ENCODE measurements at places on chromosomes 4 and X. TPM values are rescaled to one million over a fixed set of nuclear protein-coding genes. Genes with fewer than 3 reads are reported as not detected.

CDKL2 gene
- 0.88 TPM for total RNA-seq

ATXN3L gene
- total RNA-seq: not detected

PRIMPOL gene
- total RNA-seq: 15.6 TPM

CCSER1 gene
- not detected for total RNA-seq

TEC gene
- 1.8 TPM for total RNA-seq

DNA sequence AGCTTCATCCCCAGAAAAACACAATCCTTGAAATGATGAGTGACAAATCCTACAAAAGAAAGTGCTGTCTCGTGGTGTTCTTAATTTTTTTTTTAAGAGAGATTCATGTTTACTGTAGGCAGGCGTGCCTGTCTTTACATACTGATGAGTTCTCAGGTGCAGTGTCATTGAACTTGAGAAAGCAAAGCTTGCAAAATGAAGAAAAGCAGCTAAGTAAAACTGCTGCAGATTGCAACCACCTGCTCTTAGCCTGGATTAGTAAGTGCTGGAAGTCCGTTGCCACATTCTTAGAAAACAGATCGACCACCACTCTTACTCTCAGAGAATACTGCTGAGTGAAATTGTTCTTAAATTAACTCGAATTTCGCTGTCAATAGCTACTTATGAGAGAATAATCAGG lies 854.6 kb downstream of the TRIML1 start:
- H3K27me3 ChIP-seq: no peaks in the 10 kb centered on the region
- peaks cover 4% of the 10 kb centered on the region for H3K4me1 ChIP-seq
- H3K4me3 ChIP-seq: no peak overlapping the region
- H3K36me3 ChIP-seq: no peaks in the 10 kb centered on the region

DNA sequence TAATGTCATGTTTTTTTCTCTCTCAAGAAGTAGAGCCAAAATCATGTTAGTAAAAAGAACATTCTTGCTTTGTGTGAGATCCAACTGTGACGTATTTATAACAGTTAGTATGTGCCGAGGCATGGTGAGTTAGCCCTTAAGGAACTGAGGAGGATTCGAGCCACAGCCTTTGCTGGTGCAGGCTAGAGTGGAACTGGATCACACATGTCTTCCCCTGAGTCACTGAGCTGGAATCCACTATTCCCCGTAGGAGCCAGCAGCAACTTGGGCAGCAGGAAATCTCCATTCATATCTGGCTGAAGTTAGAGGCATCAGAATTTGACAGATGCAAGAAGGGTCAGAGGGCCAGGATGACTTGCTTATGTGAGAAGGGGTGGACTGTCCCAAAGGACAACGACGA lies 144.6 kb upstream of the KIT start:
- no peak overlapping the region for H3K4me3 ChIP-seq
- no peaks in the 10 kb centered on the region for H3K36me3 ChIP-seq
- peak overlapping the region; percentile 52 for H3K27ac ChIP-seq
- H3K4me1 ChIP-seq: peaks cover 9% of the 10 kb centered on the region
- DNase-seq: peak; percentile 95
- no peaks in the 10 kb centered on the region for H3K27me3 ChIP-seq

DNA sequence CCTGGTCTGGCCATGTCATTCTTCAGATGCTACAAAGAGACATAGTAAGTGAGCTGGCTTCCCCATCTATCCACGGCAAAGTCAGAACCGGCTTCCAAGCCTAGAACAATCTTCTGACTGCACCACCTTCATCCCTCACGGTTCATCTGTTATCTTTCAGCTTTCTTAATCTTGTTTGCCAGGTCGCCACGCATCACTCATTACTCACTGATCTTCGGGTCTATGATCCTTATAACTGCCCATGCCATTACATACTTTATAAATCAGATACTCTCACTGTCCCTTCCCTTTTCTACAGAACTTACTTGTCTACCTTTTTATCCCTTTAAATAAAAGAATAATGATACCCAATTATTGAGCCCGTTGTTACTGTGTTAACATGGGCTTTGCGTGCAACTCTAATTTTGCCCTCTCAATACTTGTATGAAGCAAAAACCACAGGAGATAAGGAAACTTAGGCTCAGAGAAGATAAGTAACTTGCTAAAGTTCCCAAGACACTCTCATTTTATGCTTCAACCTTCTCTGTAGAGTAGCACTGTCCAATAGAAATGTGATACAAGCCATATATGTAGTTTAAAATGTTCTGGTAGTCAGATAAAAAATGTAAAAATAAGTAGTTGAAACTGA lies 171.7 kb downstream of the AMELX start:
- no peak overlapping the region for H3K4me3 ChIP-seq
- H3K27ac ChIP-seq: no peak overlapping the region
- no peak for DNase-seq
- H3K36me3 ChIP-seq: no peaks in the 10 kb centered on the region

- DNase-seq: no peak
- no peaks in the 10 kb centered on the region for H3K4me1 ChIP-seq
- H3K27me3 ChIP-seq: peaks cover under 1% of the 10 kb centered on the region
- H3K27ac ChIP-seq: no peak overlapping the region
Measured at GRCh38 chr4:24607334-24607733, 23.0 kb upstream of the DHX15 start.

DNA sequence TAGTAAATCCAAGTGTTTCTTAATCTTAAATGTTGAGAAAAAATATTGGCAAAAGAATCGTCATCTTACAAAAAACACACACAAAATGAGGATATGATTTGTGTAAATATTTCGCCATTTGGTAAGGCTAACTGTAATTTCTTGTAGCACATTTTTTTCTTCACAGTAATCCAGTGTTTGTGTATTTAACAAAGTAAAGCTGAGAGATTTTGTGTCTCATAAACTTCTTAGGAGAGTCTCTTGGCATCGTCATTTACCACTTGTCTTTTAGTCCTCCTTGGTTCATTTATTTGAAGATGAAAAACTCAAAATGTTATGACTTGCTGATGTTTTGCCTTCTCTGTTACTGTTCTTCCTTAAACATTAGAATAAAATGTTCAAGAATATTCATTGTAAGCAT lies 326.7 kb upstream of the PITX2 start:
- H3K36me3 ChIP-seq: no peaks in the 10 kb centered on the region
- no peak overlapping the region for H3K4me3 ChIP-seq

DNA sequence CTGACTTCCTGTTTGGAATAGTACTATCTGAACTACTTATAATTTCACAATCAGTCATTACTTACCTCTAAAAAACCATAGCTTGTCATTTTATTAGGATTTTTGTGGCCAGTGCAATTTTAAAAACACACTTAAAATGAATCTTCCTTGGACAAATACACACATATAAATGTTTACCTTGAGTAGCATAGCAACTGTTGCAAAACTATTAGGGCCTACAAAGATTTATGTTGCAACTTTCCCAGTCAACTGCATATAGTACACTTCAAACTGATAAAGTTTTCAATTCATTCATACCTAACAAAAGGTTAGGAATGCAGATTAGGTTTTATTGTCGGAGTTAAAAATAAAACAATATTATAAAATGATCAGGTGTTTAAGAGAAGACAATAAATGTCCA lies 193.0 kb downstream of the PDGFC start:
- DNase-seq: no peak
- H3K27ac ChIP-seq: peak overlapping the region; percentile 90
- H3K4me3 ChIP-seq: no peak overlapping the region
- H3K36me3 ChIP-seq: peaks cover 8% of the 10 kb centered on the region
- peaks cover 77% of the 10 kb centered on the region for H3K4me1 ChIP-seq

GRCh38 chr4:17246656-17247055 lies 265.2 kb downstream of the QDPR start:
- no peaks in the 10 kb centered on the region for H3K4me1 ChIP-seq
- no peak overlapping the region for H3K4me3 ChIP-seq
- H3K36me3 ChIP-seq: no peaks in the 10 kb centered on the region
- DNase-seq: no peak
